ENCODE measurements at places on chromosomes 13 and 19.

DNA sequence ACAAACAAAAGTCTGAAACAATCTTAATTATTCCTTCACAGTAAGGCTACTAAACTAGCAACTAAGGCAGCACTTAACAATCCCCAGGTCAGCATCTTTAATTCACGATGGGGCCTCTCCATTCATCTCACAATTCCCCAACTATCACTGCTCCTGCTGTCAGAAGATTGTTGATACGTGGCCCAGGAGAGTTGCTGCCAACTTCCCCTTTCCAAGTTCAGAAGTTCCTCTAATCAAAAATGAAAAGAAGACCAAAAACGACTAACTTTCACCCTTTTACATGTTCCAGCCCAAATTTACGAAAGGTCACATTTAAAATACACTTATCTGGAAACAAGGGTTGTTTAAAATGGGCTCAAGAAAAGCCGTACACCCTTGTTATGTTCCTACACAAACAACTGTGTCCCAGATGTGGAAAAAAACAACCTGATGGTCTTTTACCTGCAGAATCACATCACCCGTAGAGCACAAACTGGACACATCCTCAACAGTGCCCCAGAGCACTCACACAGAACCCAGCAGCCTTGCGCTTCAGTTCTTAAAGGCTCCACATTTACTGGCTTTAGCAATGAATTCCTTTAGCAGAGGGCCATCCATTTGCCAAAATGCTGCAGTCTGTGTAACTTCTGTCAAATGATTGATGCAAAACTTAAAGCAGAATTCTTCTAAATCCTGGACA is 38.0 kb downstream of the PHF11 start:
- DNase-seq, result no peak

DNA sequence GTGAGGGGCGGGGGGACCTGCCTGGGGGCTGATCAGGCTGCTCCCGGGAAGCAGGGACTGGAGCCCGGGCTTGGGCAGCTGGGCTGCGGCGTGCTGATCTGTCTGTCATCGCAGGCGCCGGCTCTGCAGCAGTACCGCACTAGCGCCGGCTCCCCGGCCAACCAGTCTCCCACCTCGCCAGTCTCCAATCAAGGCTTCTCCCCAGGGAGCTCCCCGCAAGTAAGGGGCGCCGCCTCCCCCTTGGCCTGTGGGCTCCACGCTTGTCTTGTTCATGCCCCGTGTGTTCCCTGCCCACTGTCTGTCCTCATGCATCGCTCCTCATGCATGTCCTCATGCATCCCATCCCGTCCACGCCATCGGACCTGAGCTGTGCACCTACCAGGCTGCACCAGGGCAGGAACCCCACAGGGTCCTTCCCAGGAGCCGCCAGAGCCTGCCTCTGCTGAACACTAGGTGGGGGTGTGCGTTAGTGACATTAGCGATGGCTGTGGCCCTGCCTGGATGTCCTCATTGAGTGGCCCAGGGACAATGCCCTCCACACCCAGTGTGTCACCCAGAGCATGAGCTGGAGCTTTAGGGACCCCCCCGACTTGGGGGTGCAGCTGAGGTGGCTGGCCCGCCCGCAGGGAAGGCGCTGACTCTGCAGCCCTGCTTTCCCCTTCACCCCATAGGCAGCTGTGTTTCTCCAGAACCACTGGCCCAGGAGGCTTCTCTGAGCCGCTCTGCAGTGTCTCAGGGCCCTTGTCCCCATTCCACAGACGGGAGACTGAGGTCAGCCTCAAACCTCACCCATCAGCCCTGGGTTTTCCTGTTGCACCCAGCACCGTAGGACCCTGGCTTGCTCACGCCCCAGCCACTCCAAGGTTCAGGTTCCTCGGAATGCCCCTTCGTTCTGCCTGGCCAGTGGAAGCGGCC is 19.5 kb downstream of the COMP start:
- DNase-seq, result no peak

GRCh38 chr19:17325881-17326594 is 8.6 kb downstream of the ANO8 start:
- no peak for DNase-seq

DNA sequence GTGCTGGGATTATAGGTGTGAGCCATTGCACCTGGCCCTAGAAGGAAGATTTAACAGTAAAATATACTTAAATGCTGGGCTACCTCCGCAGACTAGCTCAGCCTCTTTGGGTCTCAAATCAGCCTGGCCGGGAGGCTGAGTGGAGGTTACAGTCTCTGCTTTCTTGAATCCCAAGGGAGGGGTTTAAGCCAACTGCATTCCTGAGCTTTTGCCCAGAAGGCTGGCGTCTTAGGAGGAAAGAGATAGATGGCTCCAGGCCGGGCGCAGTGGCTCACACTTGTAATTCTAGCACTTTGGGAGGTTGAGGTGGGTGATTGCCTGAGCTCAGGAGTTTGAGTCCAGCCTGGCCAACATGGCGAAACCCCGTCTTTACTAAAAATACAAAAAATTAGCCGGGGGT is 623 bp upstream of the C5AR1 start:
- no peak for DNase-seq

GRCh38 chr19:16026756-16027155 is 49.5 kb upstream of the TPM4 start:
- no peak for DNase-seq

DNA sequence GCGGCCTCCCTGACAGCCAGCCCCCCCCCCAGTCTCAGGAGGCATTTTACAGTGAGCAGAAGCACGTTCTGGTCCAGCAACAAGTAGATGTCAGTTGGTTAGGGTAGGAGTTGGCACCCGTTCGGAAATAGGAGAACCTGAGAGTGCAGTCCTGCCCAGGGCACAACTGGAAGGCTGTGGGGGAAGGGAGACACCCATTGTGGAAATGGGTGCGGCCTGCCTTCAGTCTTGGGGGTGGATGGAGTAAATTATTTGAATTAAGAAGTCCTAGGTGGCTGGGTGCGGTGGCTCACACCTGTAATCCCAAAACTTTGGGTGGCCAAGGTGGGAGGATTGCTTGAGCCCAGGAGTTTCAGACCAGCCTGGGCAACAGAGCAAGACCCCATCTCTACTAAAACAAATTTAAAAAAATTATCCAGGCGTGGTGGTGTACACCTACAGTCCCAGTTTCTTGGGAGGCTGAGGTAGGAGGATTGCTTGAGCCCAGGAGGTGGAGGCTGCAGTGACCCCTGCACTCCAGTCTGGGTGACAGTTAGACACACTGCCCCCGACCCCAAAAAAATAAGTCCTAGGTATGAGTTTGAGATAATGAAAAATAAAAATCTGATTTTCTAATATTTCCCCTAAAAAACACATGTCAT is 1.2 kb downstream of the CIRBP start:
- no peak for DNase-seq

- no peak for DNase-seq
Observed at GRCh38 chr13:52695856-52696255, 43.2 kb downstream of the SUGT1 start.

DNA sequence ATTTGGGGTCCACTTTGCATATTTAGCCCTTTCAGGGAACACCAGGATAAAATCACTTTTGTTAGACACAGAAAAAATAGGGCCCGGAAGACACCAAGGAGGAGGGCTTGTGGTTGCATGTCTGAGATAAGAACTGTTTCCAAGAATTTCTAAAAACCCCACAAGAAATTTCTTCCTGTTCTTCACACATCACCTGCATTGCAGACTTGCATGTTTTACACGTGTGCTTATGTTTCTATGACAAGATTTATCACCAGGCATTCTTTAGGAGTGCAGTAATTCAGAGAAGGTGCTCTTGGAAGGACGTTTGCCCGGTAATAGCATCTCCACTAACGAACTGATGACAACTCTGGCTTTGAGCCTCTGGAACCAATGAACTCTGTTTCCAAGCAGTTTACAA is 7.1 kb upstream of the ACTL9 start:
- no peak for DNase-seq

GRCh38 chr19:49447485-49448431 is 3.9 kb downstream of the PIH1D1 start:
- DNase-seq, result no peak

DNA sequence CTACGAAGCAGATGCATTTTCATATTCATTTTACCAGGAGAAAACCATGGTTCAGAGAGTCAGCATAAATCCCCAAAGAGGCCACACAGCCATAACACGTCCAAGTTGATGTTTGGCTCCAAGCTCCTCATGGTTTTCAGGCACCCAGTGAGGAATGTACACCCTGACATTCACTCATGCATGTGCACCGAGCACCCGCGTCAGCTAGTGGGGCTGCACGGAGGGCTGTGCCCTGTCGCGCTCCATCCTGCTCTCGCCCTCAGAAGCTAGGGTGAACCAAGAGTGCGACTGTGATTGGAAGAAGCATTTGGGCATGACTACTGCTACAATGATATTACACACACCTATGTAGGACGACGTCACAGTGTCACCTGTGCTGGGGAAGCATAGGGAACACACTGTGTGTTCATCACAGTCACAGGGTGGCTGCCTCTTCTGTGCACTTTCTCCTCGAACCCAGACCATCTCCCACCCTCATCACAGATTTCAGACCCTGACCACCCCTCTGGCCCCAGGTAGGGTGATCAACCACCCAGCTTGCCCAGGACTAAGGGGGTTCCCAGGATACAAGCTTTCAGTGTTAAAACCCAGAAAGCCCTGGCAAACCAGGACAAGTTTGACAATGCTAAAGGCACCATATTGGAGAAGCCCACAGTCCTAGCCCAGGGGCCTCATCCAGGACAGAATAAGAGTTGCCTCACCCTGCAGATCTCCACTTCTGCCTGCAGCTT is 148.6 kb upstream of the ZNF507 start:
- DNase-seq, result no peak

GRCh38 chr13:45255247-45255987 is 54.6 kb upstream of the KCTD4 start:
- DNase-seq, result no peak

GRCh38 chr19:9811139-9811538 is 7.7 kb downstream of the FBXL12 start:
- no peak for DNase-seq

DNA sequence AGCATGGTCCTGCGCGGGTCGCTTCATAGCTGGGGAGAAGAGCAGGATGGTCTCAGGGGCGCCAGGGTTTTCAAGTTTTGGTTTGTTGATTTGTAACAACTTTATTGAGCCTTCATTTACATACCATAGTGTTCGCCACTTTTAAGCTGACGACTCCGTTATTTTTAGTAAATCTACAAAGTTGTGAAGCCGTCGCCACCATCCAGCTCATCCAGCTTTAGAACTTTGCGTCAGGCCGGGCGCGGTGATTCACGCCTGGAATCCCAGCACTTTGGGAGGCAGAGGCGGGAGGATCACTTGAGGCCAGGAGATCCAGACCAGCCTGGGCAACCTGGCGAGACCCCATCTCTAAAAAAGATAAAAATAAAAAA is 404 bp downstream of the C19orf44 start:
- DNase-seq, result no peak

DNA sequence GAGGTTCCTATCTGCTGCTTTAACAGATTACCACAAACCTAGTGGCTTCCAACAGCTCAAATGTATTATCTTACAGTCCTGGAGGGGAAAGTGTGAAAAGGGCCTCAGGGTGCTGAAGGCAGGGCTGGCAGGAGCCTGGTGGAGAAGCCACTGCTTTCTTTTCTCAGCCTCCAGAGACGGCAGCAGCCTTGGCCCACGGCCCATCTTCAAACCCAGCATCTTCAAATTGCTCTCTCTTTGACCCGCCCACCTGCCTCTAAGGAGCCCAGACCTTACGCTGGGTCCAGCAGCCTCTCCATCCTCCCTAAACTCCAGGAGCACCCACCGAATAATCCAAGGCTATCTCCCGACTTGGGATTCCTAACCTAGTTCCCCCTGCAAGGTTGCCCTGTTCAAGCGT is 35.6 kb downstream of the C13orf46 start:
- no peak for DNase-seq

DNA sequence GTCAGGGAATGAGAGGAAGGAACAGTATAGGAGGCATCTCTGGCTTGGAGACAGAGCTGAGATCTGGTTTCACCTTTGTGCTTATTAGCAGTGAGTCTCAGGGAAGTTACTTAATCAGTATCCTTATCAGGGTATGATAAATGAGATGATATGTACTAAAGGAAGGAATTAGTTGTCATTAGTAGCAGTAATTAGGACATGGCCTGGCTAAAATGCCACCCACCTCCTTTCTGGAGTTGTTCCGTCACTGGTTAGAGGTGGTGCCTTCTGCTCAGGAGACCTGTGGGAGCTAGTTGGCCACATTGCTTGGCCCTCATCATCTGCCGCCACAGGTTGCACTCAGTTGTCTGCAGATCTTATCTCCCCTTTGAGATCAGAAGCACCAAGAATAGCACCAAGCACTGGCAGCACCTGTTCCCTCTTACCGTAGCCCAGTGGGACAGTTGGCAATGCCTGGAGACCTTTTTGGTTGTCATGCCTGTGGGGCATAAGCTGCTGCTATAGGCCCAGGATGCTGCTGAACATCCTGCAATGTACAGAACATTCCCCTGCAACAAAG is 4.7 kb downstream of the GPATCH1 start:
- DNase-seq, result no peak

DNA sequence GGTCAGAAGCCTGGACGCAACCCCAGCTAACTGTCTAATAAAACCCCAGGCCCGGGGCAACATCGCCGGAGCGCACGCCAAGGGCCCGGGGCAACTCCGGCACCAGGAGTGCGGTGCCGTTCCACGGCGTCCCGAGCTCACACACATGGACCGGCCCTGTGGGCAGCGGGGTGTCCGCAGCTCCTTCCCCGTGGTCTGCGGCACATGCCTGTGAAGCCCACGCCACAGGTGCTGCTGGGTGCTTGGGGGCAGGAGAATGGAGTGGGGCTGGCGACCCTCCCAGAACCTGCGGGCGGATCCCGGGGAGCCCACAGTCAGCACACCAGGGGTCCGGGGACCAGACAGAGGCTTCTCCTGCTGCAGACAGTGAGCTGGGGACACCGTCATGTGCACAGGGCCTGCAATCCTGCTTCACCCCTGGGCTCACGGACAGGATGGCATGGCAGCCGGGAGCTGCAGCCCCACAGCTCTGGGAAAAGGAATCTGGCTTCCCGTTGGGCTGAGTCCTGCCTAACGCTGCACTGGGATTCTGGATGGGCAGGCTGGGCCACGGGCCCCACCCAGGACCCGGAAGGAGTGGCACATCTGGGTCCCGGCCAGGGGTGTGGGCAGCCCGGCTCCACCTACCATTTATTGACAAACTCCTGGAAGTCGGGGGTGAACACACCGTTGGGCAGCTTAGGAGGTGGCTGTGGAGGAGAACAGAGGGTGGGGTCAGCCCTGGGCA is 28.2 kb upstream of the ZBTB7A start:
- DNase-seq, result no peak

GRCh38 chr19:55090564-55090963 is 14.9 kb downstream of the EPS8L1 start:
- no peak for DNase-seq

DNA sequence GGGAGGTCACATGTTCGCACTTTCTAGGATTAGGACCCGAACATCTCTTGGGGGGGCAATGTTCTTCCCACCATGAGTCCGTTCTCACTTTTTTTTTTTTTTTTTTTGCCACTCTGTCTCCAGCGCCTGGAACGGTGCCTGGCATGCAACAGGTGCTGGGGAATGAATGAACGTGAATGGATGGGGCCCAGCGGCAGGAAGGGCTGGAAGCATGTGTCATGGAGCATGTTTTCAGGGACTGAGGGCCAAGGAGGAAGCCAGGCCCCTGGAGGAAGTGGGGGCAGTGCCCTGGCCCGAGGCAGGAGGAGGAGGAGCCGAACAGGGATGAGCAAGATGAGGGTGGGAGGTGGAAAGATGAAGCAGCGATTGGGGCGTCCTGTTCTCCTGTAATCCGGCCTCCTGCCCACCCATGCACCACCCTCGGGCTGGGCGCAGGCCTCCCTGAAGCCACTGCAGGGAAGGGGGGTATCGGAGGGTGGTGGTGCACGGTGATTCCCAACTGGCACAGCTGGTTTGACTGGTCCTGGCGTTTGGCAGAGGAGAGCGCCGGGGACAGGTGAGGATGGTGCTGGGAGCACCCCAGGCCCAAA is 8.8 kb upstream of the SULT2B1 start:
- DNase-seq, result no peak

- no peak for DNase-seq
Observed at GRCh38 chr13:93305886-93306285, 79.3 kb downstream of the GPC6 start.
